ENCODE measurements at places on chromosomes 7 and 10. TPM values are rescaled to one million over a fixed set of nuclear protein-coding genes. Genes with fewer than 3 reads are reported as not detected.

Gene GATA3
- total RNA-seq, result 1.6 TPM

Gene C10orf53
- not detected for total RNA-seq

Gene PVRIG
- total RNA-seq, result 0.33 TPM

Gene DENND2A
- 54.6 TPM for total RNA-seq

Gene FAM20C
- total RNA-seq, result 24.7 TPM

Gene HERC4
- total RNA-seq, result 117 TPM

Gene HOXA4
- total RNA-seq, result not detected

Gene FRMPD2
- total RNA-seq, result 27.3 TPM

Gene ANKRD1
- 5.3 TPM for total RNA-seq

Gene IGFBP3
- total RNA-seq, result 105 TPM

Gene SPDYE18
- 2.6 TPM for total RNA-seq

Gene LGI1
- total RNA-seq, result 12.0 TPM

Gene VAX1
- 0.33 TPM for total RNA-seq

Gene FANK1
- total RNA-seq, result 3.1 TPM

Gene PAPOLB
- 1.5 TPM for total RNA-seq

Gene FAM24B
- 5.3 TPM for total RNA-seq

Gene DPP6
- total RNA-seq, result 12.1 TPM

Gene CFTR
- 2.5 TPM for total RNA-seq

All from camera-type eye (tissue), 1 donor.